8988T (cell line): ENCODE measurements at places on chromosomes 12 and 14.

- no peak for DNase-seq
Measured at GRCh38 chr12:117054279-117054678, 44.9 kb downstream of the TESC start.

GRCh38 chr14:63155511-63156185 lies 48.6 kb upstream of the RHOJ start:
- no peak for DNase-seq

DNA sequence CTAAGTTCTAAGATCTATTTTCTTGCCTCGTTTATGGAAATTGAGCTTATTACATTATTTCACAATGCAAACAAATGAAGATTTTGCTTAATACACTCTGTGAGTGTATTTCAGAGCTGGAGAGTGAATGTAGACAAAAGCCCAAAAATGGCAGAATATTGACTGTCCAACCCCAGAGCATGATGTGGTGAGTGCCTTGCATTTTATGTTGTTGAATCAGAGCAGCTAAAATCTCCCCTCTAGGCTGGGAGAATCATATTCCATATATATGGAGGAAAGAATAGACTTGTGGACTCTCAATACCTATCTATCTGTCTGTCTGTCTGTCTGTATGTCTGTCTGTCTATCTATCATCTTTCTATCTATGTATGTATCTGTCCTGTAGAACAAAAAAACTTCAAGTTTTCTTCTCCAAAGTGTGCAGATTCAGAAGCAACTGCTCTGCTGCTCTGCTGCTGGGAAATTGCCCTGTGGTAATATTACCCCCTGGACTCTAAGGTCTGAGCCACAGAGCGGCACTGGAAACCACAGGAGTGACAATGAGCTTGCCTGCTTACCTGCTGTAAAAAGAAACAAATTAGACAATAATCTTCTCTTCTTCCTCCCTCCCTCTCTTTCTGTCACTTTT lies 209.4 kb upstream of the PRICKLE1 start:
- no peak for DNase-seq

DNA sequence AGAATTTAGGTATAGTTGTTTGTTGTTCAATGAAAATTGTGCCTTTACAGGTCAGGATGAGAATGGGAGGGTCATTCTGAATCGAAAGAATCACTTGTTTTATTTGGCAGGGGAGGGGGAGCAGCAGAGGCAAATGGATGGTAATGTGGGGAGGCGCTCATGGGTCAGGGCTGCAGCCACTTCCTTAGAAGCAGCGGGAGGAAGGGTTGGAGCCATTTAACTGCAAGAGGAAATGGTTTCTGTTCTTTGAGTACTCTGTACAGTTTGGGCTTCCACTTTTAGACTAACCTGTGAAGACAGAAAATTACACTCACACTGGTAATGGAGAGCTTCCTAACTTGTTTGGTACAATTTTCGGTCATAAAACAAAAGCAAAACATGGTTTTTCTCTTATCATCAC lies 57.2 kb downstream of the PIWIL1 start:
- DNase-seq: no peak

DNA sequence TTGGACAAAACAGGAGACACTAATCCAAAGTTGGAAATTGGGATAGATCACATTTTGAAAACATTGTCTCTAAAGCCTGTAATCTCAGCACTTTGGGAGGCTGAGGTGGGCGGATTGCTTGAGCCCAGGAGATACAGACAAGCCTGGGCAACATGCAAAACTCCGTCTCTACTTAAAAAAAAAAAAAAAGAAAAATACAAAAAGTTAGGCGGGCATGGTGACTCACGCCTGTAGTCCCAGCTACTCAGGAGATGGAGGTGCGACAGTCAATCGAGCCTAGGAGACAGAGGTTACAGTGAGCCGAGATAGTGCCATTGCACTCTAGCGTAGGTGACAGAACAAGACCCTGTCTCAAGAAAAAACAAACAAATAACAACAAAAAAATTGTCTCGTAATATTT lies 152.1 kb downstream of the MGAT4C start:
- DNase-seq: no peak

GRCh38 chr14:36302823-36303222 lies 17.6 kb downstream of the MBIP start:
- DNase-seq: no peak

GRCh38 chr14:73173092-73173735 lies 36.9 kb downstream of the PSEN1 start:
- DNase-seq: no peak

- no peak for DNase-seq
Measured at GRCh38 chr12:116368196-116369194, 91.0 kb upstream of the MED13L start.

DNA sequence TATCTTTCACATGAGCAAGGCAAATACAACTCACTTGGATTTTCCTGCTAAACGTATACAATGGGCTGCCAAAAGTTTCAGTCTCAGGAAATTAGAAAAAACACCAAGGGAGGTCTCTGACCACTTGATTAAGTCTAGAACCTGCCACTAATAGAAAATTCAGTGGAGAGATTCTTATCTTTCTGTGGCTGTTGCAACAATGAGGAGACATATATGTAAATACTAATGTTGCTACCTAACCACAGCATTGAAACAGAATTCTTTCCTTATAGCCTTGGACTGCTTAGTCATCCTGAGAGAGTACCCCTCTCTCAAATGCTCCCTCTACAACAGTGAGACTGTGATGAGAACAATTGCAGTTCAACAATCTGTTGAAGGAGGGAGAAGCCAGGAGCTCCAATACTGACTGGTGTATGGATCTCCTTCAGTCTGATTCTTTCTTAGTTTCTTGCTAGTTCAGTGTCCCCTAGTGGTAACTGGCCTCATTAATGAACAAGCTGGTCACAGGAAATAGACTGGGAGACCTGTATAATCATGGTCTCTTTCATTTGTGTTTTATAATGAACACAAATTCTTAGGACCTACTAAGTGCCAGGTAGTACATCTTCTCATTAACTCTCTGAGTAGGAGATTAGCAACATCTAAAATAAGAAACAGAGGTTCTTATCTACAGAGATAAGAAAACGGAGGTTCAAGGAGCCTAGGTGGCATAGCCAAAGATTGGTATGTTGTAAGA lies 164.5 kb downstream of the SLC38A4 start:
- peak; percentile 9 for DNase-seq
